Hematopoietic multipotent progenitor cell treated with erythropoietin and hydrocortisone succinate and interleukin-3 and kit ligand, for 6 days (in vitro differentiated cells): ENCODE measurements at places on chromosomes 13 and 19.
A peak's percentile ranks its signal among the peaks of the same experiment; 100 is the strongest.

DNA sequence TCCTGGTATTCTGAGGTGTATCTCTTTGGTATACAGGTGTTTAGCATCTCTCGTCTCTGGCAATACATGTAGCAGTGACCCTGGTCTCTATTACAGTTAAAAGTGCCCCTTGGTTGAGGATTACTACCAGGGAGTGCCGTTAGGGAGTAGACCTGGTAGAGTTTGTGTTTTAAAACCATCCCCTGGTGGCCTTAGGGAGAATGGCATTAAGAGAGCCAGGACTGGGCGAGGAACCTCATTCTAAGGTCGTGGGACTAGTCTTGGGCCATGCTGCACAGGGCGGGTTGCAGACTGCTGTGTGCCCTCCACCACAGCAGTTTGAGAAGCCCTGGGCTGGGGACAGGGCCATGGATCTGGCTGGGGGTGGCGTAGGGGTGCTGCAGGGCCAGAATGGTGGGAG, 35.0 kb downstream of the B3GLCT start:
- DNase-seq, result peak; percentile 46

GRCh38 chr19:39701291-39701690, 3.0 kb upstream of the LGALS14 start:
- no peak for DNase-seq

DNA sequence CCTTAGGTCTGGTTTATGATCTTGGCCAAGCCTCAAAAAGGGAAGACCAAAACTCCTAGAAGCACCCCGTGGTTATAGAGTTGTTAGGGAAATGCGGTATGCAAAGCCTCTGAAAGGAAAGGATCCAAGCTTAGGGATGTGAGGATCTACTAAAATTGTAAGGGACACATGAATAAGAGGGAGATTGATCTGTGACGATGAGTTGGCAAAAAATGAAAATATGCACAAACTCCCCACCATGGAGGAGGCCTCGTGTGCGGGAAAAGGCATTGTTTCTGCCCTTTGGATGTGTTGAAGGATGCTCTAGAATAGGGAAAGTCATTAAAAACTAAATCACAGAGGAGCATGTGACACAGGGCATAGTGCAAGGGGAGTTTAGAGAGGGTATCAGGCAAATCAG, 88.7 kb upstream of the UBL3 start:
- DNase-seq, result no peak

DNA sequence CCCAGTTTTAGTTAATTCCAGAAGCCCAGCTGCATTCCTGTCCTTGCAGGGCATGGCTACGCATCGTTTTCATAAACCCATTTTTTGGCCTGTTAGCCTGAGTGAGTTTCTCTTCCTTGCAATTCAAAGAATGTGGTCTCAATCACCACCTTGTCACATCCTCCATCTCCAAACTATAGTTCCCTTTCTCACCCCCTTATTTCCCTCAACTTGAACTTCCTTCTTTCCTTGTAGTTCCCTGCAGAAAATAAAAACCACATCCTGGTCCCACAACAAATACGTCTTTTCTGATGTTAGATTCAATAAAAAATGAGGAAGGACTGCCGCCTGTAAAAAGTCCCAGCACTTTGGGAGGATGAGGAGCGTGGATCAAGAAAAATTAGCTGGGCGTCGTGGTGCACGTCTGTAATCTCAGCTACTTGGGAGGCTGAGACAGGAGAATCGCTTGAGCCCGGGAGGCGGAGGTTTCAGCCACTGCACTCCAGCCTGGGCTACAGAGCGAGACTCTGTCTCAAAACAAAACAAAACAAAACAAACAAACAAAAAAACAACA, 13.2 kb downstream of the ADGRE3 start:
- DNase-seq, result no peak

- no peak for DNase-seq
Observed at GRCh38 chr19:33751436-33751770, 45.3 kb upstream of the KCTD15 start.
